Mesenchymal stem cell (in vitro differentiated cells and primary cell): ENCODE measurements at places on chromosomes 5 and 9.

GRCh38 chr5:10892147-10892910 is 131.3 kb upstream of the DAP start:
- peak; percentile 8 for DNase-seq
- H3K27ac ChIP-seq, result no peak overlapping the region
- H3K4me3 ChIP-seq, result no peak overlapping the region

DNA sequence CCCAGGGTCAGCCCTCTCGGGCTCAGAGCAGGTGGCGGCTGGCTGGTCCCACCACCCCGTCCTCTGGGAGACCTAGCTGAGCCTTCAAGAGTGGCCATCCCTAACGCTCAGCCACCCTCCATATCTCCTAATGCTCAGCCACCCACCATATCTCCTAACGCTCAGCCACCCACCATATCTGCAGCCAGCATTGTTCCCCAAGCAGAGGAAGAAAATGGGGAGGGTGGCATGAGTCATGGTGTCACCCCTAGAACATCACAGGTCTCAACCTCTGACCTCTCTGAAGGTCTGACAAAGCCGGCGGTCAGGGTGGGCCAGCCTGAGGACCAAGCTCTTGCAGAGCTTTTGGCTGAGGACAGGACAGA is 14.7 kb downstream of the LHX3 start:
- no peaks in the 10 kb centered on the region for H3K36me3 ChIP-seq
- H3K4me3 ChIP-seq, result no peak overlapping the region
- no peak overlapping the region for H3K27ac ChIP-seq
- H3K27me3 ChIP-seq, result peaks cover 80% of the 10 kb centered on the region

- H3K27me3 ChIP-seq, result no peaks in the 10 kb centered on the region
Measured at GRCh38 chr9:14083366-14083765, 230.6 kb downstream of the NFIB start.

GRCh38 chr9:75149841-75150241 is 61.5 kb downstream of the OSTF1 start:
- H3K27me3 ChIP-seq, result no peaks in the 10 kb centered on the region
- DNase-seq, result no peak
- peaks cover 2% of the 10 kb centered on the region for H3K4me1 ChIP-seq
- no peak overlapping the region for H3K4me3 ChIP-seq
- H3K36me3 ChIP-seq, result peaks cover 8% of the 10 kb centered on the region
- H3K27ac ChIP-seq, result no peak overlapping the region

DNA sequence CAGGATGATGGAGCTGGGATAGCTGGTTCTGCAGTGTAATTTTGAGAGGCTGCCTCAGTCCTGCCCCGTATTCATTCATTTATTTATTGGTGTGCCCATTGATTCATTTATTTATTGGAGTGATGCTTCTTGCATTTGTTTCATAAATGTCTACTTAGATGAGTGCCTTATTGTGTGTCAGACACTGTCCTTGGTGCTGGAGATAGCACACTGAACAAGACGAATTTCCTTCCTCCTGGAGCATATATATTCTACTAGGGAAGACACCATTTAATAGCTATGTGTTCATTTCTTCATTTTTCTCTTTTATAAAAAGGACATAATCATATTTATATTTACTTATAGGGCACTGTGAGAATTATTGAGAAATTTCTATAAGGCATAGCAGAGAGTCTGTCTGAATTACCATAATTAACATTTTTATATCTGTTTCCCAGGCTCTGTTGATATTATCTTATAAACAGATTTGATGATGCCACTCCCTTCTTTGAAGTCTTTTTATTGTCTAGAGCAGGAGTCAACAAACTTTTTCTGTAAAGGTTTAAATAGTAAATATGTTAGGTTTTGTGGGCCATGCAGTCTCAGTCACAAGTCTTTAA is 433.9 kb upstream of the ZNF608 start:
- no peak overlapping the region for H3K27ac ChIP-seq
- no peaks in the 10 kb centered on the region for H3K27me3 ChIP-seq
- peak; percentile 21 for DNase-seq
- H3K4me3 ChIP-seq, result no peak overlapping the region
- H3K36me3 ChIP-seq, result no peaks in the 10 kb centered on the region
- H3K4me1 ChIP-seq, result peaks cover 3% of the 10 kb centered on the region

- peaks cover 5% of the 10 kb centered on the region for H3K27me3 ChIP-seq
- H3K27ac ChIP-seq, result no peak overlapping the region
- H3K4me1 ChIP-seq, result no peaks in the 10 kb centered on the region
- no peaks in the 10 kb centered on the region for H3K36me3 ChIP-seq
- no peak overlapping the region for H3K4me3 ChIP-seq
- DNase-seq, result no peak
Measured at GRCh38 chr5:14572385-14572784, 9.2 kb upstream of the OTULINL start.

GRCh38 chr5:6188344-6188743 is 190.0 kb downstream of the MED10 start:
- no peaks in the 10 kb centered on the region for H3K36me3 ChIP-seq
- H3K4me3 ChIP-seq, result no peak overlapping the region

DNA sequence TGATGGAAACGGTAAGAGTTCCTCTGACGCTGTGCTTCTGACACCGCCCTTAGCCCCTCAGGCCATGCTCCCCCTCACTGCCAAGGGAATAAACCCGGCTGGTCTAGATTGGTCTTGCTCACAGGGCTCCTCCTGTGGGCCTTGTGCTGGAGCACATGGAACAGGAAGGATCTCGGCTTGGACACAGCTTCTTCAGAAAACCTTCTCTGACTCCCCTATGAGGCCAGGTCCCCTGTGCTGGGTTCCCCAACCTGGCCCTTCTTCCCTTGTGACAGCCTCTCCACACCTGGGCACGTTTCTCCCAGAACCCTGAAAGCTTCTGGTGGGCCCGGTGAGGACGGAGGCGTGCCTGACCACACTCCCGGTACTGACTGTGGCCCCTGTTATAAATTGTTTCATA is 8.2 kb downstream of the SPATA31E1 start:
- no peak overlapping the region for H3K4me3 ChIP-seq
- H3K27me3 ChIP-seq, result peaks cover 4% of the 10 kb centered on the region
- DNase-seq, result no peak
- H3K4me1 ChIP-seq, result no peaks in the 10 kb centered on the region
- no peaks in the 10 kb centered on the region for H3K36me3 ChIP-seq
- H3K27ac ChIP-seq, result no peak overlapping the region

GRCh38 chr5:73793911-73794310 is 167.9 kb downstream of the ARHGEF28 start:
- H3K27ac ChIP-seq, result no peak overlapping the region
- H3K4me1 ChIP-seq, result peaks cover 13% of the 10 kb centered on the region
- no peak overlapping the region for H3K4me3 ChIP-seq
- no peaks in the 10 kb centered on the region for H3K36me3 ChIP-seq
- no peak for DNase-seq

GRCh38 chr9:79952401-79952800 is 380.6 kb downstream of the TLE4 start:
- H3K4me1 ChIP-seq, result no peaks in the 10 kb centered on the region
- H3K27me3 ChIP-seq, result no peaks in the 10 kb centered on the region
- H3K36me3 ChIP-seq, result no peaks in the 10 kb centered on the region

GRCh38 chr5:39262981-39263380 is 43.6 kb upstream of the FYB1 start:
- H3K27me3 ChIP-seq, result no peaks in the 10 kb centered on the region
- no peaks in the 10 kb centered on the region for H3K4me1 ChIP-seq
- no peak overlapping the region for H3K27ac ChIP-seq
- DNase-seq, result no peak

DNA sequence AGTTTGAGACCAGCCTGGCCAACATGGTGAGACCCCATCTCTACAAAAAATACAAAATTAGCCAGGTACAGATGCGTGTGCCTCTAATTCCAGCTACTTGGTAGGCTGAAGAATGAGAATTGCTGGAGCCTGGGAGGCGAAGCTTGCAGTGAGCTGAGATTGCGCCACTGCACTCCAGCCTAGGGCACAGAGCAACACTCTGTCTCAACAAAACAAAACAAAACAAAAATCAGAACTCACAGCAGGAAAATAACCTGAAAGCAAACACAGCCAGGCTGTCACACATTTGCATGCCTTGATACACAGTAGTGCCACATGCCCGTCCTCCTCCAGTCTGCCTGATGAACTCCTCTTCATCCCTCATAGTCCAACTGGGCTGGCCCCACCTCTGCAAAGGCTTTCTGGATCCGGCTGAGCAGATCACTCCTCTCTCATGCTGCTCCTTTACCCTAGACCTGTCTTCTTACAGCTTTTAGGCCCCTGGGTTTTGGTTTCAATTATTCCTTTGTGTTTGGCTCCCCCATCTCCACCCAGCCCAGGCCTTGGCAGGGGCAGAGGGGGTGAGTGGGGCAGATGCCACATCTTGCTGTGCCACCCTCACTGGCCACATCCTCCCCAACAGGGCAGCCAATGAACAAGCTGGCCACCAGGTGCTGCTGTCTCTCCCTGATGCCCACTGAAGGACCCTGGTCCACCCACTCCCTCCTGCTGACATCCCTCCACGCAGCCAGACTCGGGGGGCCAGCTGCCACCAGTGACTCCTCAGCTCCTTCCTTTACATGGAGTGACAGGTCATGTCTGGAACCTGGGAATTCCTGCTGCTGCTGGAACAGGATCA is 62.0 kb upstream of the GGTA1 start:
- peak; percentile 42 for DNase-seq
- H3K36me3 ChIP-seq, result no peaks in the 10 kb centered on the region

GRCh38 chr9:89609426-89610006 is 4.7 kb downstream of the GADD45G start:
- H3K36me3 ChIP-seq, result no peaks in the 10 kb centered on the region
- no peak for DNase-seq
- H3K27ac ChIP-seq, result no peak overlapping the region
- H3K4me3 ChIP-seq, result no peak overlapping the region
- peaks cover 27% of the 10 kb centered on the region for H3K27me3 ChIP-seq

- H3K4me3 ChIP-seq, result no peak overlapping the region
- no peaks in the 10 kb centered on the region for H3K36me3 ChIP-seq
- no peak overlapping the region for H3K27ac ChIP-seq
- peaks cover 9% of the 10 kb centered on the region for H3K4me1 ChIP-seq
- DNase-seq, result no peak
Measured at GRCh38 chr5:78813906-78814530, 165.4 kb upstream of the LHFPL2 start.

GRCh38 chr9:110536822-110537221 is 42.7 kb downstream of the SVEP1 start:
- no peaks in the 10 kb centered on the region for H3K36me3 ChIP-seq
- DNase-seq, result no peak
- no peaks in the 10 kb centered on the region for H3K27me3 ChIP-seq
- no peak overlapping the region for H3K4me3 ChIP-seq
- H3K4me1 ChIP-seq, result no peaks in the 10 kb centered on the region

GRCh38 chr5:13865312-13865711 is 79.2 kb downstream of the DNAH5 start:
- no peaks in the 10 kb centered on the region for H3K36me3 ChIP-seq
- no peaks in the 10 kb centered on the region for H3K4me1 ChIP-seq
- no peaks in the 10 kb centered on the region for H3K27me3 ChIP-seq
- no peak for DNase-seq
- no peak overlapping the region for H3K4me3 ChIP-seq

GRCh38 chr5:116939641-116940040 is 365.0 kb upstream of the SEMA6A start:
- no peaks in the 10 kb centered on the region for H3K27me3 ChIP-seq
- H3K27ac ChIP-seq, result no peak overlapping the region
- no peaks in the 10 kb centered on the region for H3K36me3 ChIP-seq
- H3K4me3 ChIP-seq, result no peak overlapping the region
- DNase-seq, result no peak

- no peaks in the 10 kb centered on the region for H3K36me3 ChIP-seq
- H3K27me3 ChIP-seq, result no peaks in the 10 kb centered on the region
- H3K4me3 ChIP-seq, result no peak overlapping the region
- DNase-seq, result peak; percentile 55
- H3K27ac ChIP-seq, result no peak overlapping the region
- H3K4me1 ChIP-seq, result no peaks in the 10 kb centered on the region
Measured at GRCh38 chr5:132850066-132850465, 16.2 kb downstream of the GDF9 start.

DNA sequence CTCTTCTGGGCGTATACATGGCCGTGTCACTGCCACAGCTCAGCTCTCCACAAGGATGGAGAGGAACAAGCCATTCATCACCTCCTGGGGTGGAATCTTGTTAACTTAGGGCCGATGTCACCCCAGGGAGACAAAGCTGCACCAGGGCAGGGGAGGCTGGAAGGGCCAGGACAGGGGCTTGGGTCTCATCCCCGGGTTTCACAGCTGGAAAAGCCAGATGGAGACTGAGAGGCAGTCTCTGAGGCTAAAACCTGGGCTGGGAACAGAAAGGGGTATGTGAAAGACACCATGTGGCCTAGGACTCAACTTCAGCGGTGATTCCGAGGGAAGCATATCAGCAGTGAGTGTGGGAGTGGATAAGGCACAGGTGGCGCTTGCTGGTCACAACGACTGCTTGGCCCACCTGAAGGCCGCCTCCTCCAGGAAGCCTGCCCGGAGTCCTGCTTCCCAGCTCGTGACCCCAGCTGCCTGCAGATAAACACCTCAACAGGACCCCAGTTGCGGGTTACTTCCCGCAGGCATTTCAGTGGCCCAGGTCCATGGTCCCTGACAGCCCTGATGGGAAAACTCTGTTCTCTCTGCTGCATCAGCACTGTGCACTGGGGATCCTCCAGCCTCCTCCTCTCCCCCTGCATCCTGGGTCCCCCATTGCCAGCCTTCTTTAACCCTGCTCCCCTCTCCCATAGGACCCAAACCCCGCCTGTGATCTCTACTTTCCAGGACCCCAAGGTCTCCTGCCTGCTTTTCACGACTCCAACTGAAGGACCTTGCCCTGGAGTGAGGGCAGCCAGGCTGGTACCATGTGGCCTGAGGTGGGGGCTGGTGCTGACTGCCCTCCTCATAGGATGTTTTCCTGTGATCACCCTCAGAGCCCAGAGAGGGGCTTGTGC is 51.7 kb upstream of the FCN1 start:
- peaks cover 2% of the 10 kb centered on the region for H3K4me1 ChIP-seq
- no peak overlapping the region for H3K27ac ChIP-seq
- peaks cover 59% of the 10 kb centered on the region for H3K27me3 ChIP-seq
- DNase-seq, result no peak
- H3K36me3 ChIP-seq, result no peaks in the 10 kb centered on the region

DNA sequence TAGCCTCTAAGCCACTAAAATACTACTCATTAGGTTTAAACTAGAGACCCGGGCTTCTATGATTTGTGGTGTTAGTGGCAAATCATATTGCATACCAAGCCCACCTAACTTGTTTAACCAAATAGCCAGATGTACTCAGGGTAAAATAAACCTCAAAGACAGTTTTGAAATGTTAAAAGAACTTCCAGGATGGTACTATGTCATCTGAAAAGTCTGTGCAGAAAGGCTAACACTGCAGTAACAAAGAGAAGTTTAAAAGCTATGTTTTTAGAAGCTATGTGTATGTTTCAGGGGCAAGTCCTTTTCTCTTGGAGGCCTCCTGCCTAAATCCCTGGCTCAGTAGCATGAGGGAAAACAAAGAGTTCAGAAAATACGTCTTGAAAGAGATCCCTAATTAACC is 84.9 kb upstream of the IL7R start:
- H3K4me1 ChIP-seq, result no peaks in the 10 kb centered on the region
- no peaks in the 10 kb centered on the region for H3K36me3 ChIP-seq
- DNase-seq, result peak; percentile 13
- no peak overlapping the region for H3K4me3 ChIP-seq
- H3K27me3 ChIP-seq, result no peaks in the 10 kb centered on the region
- no peak overlapping the region for H3K27ac ChIP-seq

GRCh38 chr5:125484272-125484741 is 737.9 kb upstream of the ZNF608 start:
- DNase-seq, result peak; percentile 84
- no peaks in the 10 kb centered on the region for H3K27me3 ChIP-seq
- H3K27ac ChIP-seq, result peak overlapping the region; percentile 98
- no peaks in the 10 kb centered on the region for H3K36me3 ChIP-seq
- H3K4me1 ChIP-seq, result no peaks in the 10 kb centered on the region
